G401 (cell line): ENCODE measurements at places on chromosomes 1 and 21. TPM values are rescaled to one million over a fixed set of nuclear protein-coding genes. Genes with fewer than 3 reads are reported as not detected.

- no peak for DNase-seq
Observed at GRCh38 chr1:77282187-77282865, 507 bp downstream of the AK5 start.

GRCh38 chr1:5796028-5796427, 196.2 kb downstream of the NPHP4 start:
- DNase-seq, result no peak

GRCh38 chr1:31617916-31618746, 642 bp downstream of the HCRTR1 start:
- peak; percentile 21 for DNase-seq

- no peak for DNase-seq
Observed at GRCh38 chr21:28263974-28264373, 728.7 kb downstream of the LTN1 start.

DNA sequence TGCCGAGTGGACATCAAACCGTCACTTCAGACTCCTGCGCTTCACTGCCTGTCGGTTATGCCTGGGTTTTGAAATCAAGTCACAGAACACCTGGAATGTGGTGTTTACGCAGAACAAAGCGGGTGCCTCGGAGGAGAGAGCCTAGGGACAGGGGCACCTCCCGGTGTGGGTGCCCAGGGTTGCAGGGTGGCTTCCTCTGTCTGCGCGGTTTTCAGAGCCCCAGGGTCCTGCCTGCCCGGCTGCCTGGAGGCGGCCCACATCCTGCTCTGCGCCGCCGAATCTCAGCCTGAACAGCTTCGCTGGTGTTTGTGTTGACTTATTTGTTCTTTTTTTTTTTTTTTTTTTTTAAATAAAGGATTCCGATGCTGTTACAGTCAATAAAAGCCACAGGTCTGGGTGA, 113.5 kb upstream of the COL6A1 start:
- no peak for DNase-seq

CR1L gene
- not detected in 2 replicates for total RNA-seq

DNA sequence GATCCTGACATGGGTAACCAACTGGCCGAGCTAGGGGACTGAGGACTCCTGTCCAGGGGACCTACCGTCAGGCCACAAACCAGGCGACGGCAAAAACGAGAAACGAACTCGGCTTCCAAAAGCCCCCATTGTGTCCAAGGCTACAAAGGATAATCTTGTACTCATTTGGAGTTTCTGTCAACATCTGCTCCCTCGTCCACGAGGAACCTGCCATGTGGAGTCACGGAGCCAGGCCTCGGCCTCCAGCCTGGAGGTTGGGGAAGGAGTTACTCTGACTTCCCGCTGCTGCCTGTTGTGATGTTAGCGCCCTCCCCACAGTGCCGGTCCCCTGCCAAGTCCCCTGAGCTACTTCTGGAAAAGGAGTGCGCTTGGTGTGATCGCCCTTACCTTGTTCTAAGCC, 7.3 kb downstream of the KRTAP10-1 start:
- no peak for DNase-seq

DNA sequence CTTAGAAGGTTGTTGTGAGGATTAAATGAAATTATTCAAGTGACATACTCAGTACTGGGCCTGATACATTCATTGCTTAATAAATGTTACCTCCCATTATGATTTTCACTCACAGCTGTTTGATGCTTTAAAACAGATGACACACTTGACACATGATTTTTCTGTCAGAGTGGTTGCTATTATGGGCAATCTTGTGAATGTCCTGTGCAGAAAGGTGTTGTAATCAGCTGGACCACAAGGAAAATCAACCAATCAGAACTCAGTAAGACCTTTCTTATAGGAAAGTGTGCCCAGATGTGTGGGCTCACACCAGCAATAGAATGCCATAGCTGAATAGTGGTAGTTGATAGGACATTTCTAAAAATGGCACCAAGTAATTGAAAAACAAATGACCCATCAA, 23.5 kb downstream of the GJA5 start:
- DNase-seq, result no peak

GRCh38 chr21:35256468-35256988, 207.4 kb upstream of the RUNX1 start:
- DNase-seq, result no peak
